ENCODE measurements at places on chromosomes 11 and 22.
A peak's percentile ranks its signal among the peaks of the same experiment; 100 is the strongest.

DNA sequence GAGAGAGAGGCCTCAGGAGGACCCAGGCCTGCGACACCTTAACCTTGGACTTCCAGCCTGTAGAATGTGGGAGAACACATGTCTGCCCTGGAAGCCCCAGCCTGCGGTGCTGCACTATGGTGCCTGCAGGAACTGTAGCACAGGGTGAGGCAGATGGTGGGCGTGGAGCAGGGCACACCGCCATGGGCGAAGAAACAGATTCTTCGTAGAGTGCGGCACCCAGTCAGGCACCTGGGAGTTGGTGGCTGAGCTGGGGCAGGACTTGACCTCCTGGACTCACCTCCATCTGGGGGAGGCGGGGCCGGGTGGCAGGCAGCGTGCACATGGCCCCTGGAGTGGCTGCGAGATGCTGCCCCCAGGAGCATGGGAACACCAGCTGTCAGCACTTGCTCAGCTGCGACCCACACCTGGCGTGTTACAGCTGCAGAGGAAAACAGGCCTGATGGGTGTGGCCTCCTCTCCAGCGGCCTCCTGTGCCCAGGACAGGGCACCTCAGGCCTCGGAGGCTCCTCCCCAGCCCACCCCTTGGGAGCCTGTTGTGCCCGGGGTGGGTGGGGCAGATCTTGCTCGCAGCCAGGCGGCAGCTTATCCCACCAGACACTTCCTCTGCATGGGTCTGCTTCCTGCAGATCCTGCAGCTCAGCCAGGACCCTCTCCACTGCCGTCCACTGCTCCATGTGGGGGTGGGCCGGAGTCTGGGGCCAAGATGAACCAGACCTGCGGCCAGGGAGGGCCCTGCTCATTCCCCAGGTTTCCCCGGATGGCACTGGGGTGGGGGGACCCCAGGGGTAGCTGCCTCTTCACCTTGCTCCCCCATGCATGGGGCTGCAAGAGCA is 80.4 kb downstream of the MYEOV start:
- no peak for DNase-seq

GRCh38 chr11:96323642-96323985 is 19.4 kb downstream of the MAML2 start:
- DNase-seq: no peak

- no peak for DNase-seq
Measured at GRCh38 chr22:19086896-19087295, 35.3 kb downstream of the DGCR2 start.

GRCh38 chr11:68950270-68950669 is 30.5 kb downstream of the MRGPRD start:
- DNase-seq: no peak

DNA sequence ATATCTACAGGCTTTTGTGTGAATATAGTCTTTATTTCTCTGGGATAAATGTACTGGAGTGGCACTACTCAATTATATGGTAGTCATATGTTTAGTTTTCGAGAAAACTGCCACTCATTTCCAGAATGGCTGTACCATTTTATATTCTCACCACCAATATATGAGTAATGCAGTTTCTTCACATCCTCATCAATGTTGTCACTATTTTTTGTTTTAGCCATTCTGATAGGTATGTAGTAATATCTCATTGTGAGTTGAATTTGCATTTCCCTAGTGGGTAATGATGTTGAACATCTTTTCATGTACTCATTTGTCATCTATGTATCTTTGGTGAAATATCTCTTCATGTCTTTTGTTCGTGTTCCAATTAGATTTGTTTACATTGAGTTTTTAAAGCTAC is 18.0 kb downstream of the ACRV1 start:
- no peak for DNase-seq

- DNase-seq: peak; percentile 38
Measured at GRCh38 chr11:90204832-90205646, 17.8 kb downstream of the CHORDC1 start.

- DNase-seq: no peak
Measured at GRCh38 chr11:86097980-86098379, 29.1 kb upstream of the PICALM start.

GRCh38 chr11:94379613-94380012 is 21.6 kb downstream of the GPR83 start:
- no peak for DNase-seq

DNA sequence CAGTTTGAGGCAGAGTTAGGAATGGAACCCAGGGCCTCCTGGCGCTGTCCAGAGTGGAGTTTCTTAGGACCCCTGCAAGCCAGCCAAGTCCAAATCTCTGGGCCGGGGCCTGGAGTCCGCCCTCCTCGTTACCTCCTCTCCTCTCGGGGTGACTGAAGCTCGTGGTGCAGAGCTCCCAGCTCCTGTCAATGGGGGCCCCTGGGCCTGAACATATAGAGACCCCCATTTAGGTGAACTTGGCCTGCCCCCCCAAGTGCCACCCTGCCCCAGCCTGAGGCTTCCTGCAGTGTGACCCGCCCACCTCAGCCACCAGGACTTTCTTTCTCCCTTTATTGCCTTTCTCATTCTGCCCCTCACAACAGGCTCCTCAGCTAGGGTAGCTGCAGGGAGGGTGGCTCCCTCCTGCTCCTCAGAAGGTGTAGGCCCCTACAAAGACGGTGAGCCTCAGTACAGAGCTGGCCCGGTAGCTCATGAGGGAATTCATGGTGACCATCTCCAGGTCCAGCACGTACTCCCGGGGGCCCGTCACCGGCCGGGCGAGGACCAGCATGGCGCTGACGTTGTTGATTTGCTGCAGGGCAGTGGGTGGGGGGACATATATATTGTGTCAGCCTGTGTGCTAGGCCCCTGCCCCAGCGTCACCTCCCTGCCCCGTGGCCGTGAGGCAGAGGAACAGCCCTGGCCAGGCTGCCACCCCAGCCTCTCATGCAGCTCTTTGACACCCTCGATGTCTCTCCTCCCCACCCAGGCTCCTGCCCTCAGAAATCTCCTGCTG is 5.9 kb downstream of the EFEMP2 start:
- DNase-seq: no peak

DNA sequence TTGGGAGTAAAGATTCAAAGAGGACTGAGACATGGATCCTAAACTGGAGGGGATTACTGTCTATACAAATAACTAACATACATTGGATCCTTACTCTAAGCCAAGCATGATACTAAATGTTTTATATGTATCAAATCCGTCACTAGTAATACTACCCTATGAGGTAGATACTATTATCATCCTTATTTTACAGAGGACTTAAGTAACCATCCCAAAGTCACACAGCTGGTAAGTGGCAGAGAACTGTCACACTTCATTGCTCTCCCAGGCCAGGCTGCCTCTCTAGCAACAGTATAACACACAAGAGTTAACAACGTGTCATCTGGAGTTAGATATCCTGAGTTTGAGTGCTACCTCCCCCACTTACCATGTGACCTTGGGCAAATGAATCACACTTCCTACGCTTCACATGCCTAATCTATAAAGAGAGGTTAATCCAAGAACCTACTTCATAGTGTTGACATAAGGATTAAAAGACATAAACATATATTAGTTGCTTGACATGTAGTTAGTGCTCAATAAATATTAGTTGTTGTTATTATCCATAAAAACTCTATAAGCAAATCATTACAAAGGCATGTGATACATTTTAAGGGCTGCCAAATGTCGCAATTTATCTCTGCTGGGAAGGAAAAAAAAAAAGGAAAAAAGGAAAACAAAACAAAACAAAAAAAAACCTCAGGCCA is 33.8 kb upstream of the SPON1 start:
- DNase-seq: peak; percentile 11

DNA sequence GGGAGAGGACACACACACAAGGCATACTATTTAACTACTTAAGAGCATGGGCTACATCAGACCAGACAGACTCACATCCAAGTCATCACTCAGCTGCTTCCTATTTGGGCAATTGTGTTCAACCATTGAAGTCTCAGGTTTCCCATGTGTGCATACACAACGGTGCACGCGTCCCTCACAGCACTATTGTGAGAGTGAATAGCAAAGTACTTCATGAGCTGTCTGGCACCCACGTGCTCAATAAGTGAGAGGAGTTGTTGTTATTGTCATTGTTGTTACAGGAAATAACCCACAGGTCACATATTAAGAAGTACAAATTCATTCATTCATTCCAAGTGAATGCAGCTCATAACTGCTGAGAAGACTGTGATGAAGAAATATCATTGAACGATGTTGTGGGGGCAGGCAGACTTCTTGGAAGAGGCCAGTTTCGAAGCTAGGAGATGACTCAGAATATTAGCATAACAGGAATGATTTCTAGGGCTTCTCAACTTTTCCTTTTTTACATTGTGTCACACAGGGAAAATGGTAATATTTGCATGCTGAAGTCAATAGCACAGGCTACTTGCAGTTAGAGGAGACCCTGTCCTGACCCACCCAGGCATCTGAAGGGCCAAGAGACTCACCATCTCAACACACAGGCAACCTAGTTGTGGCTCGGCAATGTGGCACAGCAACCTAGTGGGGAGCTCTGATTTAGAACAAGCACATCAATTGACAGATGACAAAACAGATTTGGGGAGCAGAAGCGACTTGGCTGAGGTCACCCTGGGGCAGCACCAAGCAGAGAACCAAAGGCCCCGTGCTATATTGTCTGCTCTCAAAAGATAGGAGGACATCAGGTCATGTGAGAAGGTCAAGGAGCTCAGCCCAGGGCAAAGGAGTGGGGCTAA is 606.0 kb downstream of the BUD13 start:
- no peak for DNase-seq

DNA sequence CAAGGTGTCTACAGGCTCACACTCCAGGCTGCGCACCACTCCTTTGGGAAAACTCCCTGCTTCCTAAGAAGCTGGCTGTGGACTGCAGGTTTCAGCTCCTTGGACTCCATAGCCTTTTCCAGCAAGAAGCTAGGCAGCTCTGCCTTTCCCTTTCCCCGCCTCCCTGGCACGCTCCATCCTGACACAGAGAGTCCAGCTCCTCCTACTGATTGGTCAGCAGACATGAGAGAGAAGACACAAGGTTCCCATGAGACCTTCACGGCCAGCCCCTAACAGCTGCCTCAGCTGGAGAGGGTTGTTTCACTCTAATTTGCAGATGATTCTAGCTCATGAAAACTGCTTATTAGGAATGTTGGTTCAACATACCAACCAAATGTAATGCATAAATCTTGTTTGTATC is 27.6 kb downstream of the TENM4 start:
- no peak for DNase-seq

- DNase-seq: no peak
Measured at GRCh38 chr22:40388231-40388630, 17.8 kb downstream of the SGSM3 start.

DNA sequence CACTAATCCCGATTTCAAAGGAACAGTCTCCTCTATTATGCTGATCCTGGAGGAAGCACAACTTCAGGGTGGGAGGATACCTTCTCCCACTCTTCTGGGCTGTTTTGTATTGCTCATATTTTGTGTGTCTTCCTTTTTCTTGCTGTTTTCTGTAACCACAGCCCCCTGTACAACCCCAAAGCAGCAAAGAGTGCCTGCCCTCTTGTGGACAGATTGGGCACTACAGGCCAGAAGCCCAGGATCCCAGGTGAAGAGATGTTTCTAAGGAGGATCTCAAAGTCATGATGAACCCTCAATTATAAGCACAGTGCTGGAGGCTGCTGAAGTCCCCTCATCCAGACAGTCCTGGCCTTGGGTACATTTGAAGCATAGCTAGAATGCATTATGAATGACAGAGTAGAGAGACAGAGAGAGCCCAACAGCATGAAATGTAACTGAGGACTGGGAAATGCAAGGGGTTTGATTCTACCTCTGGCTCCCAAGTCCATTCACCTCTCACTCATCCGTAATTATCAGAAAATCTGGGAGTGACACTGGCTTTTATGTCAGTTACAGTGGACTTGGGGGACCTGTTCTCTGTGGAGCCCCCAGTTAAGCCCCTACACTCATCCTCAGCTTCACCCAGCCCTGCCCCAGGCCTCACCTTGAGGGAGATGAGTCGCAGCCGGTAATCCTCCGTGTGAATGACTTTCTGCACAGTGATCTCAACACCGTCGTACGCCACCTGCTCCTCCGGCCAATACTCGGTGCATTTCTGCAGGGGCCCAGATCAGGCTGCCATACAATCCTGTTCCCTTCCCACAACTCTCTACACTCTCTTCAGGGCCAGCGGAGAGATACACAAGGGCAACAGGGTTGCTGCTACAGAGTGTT is 6.2 kb upstream of the IGSF22 start:
- DNase-seq: peak; percentile 56

DNA sequence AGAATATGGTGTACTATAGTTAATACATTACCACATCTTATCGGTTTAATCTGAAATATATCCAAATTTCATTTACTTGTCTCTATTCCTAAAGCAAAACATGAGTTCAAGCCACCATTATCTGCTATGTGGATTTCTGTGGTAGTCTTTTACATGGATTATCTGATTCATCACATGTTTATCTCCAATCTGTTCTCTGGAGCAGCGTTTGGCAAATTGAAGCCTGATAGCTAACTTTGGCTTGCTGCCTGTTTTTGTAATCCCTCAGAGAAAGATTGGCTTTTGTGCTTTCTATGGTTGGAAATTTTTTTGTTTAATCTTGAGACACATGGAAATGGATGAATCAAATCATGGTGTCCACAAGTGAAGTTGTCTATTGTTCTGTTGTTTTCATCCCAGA is 274.3 kb downstream of the JRKL start:
- no peak for DNase-seq

- no peak for DNase-seq
Measured at GRCh38 chr11:22798901-22799300, 30.7 kb downstream of the SVIP start.

DNA sequence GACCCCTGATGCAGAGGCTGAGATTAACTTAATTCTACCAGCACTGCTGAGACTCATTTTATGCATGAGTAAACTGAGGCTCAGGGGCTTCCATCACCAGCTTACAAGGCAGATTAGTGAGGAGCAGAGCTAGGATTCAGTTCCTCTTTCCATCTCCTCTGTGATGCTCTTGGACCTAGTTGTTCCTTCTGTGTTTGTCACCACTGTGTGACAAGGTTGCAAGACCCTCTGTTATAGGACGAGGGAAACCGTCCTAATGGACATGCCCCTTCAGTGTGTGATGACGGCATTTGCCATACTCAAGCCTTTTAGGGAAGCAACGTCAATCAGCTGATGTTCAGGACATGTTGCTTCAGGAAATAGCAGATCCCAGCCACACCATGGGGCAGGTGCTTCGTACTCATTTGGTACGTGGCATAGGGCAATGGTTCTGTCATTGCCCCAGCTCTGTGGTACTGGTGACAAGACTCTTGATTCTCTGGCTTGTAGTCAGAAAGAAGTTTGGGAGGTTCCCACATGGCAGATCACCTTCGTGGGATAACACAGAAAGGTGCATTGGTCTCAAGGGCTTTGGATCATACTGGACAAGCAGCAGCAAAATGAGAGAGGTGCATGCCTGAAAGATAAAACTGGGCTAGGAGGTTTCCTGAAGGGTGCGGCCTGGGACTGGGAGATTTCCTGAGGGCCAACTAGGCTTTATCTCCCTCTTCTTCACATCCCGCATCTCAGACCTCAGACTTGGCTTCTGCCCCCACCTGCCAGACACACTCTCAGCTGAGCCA is 23.9 kb upstream of the CD44 start:
- no peak for DNase-seq

GRCh38 chr11:12785901-12786300 is 111.7 kb downstream of the TEAD1 start:
- DNase-seq: no peak

GRCh38 chr11:69203381-69203780 is 47.6 kb downstream of the SMIM38 start:
- no peak for DNase-seq

- DNase-seq: no peak
Measured at GRCh38 chr11:123292647-123293046, 97.6 kb upstream of the CLMP start.
